ENCODE measurements at places on chromosomes 4 and X.

DNA sequence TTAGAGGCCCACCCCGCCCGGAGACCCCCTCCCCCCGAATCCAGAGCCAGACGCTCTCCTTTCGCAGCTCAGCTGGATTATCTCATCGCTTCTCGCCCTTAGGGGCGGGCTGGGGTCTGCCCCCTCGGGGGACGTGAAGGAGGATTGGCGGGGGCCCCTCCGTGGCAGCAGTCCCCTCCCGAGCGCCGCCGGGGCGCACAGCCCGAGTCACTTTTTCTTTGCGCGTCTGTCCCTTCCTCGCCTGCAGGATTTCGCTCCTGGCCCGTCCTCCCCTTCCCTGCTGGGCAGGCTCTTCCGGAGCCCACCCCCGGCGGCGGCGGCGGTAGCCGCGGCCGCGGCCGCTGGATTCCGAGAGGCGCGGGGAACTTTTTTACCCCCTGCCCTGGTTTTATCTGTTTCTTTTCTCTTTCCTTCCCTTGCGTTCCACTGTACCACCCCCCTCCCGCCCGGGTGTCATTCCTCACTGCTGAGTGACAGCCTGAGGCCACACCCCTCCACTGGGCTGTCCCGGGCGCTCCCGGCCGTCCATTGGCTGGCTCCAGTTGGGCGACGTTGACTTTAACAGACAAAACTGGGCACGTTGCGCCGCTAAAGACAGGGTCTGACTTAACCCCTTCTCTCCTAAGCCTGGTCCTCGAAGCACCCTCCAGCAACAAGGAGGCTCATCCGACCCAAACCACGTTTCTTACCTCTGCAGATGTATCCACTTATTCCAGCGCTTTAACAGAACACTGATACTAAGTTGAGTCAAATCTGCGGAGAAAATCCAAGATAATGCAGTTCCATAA, 492 bp upstream of the NKX3-2 start:
- peak; percentile 11 for DNase-seq

DNA sequence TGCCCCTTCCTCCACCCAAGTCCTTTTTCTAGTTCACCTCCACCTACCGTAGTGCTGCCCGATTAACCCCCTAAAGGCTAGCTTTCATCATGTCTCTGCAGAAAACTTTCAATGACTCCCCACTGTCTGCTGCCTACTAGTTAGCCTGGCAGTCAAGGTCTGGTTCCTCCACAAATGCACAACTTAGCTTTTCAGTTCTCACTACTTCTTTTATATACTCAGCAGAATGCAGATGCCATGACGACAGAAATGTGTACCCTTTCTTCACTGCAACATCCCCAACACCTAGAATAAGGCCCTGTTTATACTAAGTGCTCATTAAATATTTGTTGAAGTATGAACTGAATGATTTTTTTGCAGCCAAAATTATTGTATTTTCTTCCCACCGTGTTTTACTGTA, 30.9 kb upstream of the RASGEF1B start:
- no peak for DNase-seq

DNA sequence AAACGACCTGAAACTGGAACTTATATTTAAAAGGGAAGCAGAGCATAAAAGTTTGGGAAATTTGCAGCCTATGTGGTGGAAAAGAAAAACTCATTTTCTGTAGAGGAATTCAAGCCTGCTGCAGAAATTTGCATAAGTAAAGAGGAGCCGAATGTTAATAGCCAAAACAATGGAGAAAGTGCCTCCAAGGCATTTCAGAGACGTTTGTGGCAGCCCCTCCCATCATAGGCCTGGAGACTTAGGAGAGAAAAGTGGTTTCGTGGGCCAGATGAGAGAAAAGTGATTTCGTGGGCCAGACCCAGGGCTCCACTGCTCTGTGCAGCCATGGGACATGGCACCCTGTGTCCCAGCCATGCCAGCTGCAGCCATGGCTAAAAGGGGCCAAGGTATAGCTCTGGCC, 361.9 kb downstream of the PCDH19 start:
- DNase-seq = no peak

- DNase-seq = no peak
These were observed 69.0 kb upstream of the HDAC8 start for GRCh38 chrX:72641611-72642010.

- no peak for DNase-seq
These were observed 49.9 kb downstream of the FAM114A1 start for GRCh38 chr4:38917481-38918025.

DNA sequence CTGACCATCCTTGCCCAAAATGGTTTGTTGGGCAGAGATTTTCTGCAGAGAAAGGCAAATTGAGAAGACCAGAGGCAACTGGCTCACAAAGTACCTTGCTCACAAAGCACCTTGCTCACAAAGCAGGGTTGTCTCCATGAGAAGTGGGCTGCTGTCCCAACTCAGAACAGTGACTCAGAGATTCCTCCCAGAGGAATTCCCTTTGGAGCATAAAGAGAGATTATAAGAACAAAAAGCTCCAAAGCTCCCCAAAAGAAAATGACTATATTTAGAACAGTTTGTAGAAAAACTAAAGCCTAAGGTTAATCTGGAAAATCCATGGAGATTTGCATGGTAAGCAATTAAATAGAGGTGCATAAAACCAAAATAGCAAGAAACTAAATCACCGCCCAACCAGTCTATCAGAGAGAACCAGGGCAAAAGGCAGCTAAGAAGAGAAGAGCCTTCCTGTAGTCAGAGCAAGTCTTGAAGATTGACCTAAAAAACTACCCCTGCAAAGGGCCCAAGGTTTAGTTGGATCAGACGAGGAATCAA, 731.4 kb downstream of the FAT4 start:
- DNase-seq = no peak

DNA sequence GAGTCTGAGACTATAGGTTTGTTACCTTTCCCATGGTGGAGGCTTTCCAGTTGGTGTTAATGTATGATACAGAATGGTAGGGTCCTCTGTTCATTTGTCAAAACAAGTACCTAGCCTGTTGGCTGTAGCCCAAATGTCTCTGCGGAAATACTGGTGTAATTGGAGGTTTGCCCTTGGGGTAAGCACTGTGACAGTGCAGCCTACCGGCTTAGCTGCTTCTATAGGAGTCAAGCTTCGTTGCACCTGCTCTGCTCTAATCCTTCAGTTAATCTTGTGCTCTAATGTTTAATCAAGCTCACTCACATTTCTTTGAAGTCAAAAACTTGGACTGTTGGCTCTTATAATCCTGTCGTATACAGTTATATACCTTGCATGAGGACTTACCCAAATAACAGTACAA, 203.4 kb downstream of the CCNG2 start:
- no peak for DNase-seq

- DNase-seq = peak; percentile 98
These were observed at the start of gene FAM193A for GRCh38 chr4:2536193-2537010. FAM193A (plus strand) TSS chr4:2536647; CDS start chr4:2536916, 269 bp downstream.

GRCh38 chr4:180280726-180281297, 1962.4 kb upstream of the TENM3 start:
- DNase-seq = no peak

- DNase-seq = no peak
These were observed 122.8 kb downstream of the RBMX2 start for GRCh38 chrX:130524476-130525194.

DNA sequence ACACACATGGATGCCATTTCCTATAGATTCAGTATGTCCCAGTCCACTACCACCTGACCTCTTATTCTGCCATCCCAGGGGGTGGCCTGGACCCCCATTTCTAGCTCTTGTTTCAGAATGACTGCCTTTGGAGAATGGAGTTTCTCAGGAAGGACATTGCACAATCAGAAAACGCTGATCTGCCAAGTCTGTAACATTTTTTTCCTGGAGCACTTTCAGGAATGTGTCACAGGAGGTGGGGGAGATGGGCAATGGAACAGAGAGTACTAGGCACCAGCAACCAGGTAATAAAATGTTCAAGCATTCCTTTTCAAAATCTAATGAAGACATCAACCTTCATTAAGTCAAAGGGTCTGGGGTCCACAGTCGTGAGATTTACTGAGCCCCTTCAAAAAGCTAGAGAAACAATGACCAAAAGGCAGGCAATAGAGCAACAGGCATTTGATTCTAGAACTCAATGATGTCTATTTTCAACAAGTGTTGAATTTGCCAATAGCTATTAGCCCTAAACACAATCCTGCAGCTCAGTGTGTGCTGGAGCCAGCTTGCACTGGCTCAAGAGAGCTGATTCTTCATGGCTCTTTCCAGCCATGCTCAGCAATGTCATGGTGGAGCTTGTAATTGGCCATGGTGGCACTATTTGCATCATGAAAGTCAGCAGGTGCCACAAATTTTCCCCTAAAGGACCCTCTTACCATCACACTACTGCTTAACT, 87.1 kb downstream of the KDR start:
- DNase-seq = no peak

DNA sequence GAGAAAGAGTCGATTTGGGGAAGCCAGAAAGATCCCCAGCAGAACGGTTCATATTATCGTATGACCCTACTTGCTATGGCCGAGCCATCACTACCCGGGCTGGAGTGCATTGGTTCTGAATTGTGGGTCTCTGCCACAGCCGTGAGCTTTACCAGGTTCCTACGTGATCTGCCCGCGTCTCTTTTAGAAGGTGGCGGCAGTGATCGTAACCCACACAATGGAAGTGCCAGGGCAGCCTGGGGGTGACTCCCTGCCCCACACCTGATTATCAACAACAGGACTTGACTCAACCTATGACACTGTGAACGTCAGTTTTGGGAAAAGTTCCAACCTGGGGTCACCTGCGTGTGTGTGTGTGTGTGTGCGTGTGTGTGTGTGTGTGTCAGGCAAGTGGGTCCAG, 90.8 kb downstream of the SHOX start:
- DNase-seq = no peak

- no peak for DNase-seq
These were observed 10.6 kb upstream of the BCOR start for GRCh38 chrX:40108162-40108958.

- no peak for DNase-seq
These were observed 39.5 kb downstream of the EFNB1 start for GRCh38 chrX:68868316-68868715.

- DNase-seq = no peak
These were observed 1165.0 kb upstream of the TENM3 start for GRCh38 chr4:181078196-181078595.

DNA sequence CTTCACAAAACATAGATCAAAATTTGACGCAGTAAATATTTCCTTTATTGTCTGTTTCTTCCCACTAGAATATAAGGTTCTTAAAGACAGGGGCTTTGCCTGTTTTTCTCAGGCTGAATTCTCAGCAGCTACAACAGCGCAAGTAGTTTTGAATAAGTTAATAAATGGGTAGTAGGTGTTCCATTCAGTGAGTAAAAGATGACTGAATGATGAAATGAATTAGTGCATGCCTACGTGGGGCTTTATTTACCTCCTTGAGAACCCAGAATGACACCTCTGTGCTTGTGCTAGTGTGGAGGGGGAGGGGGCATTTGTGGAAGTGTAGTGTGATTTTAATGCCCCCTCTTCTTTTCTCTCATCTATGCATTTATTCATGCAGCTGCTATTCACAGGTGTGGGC, 278.9 kb downstream of the FBXW7 start:
- no peak for DNase-seq

GRCh38 chrX:14505648-14506047, 23.7 kb upstream of the GLRA2 start:
- DNase-seq = no peak

- DNase-seq = no peak
These were observed 779 bp downstream of the GABRQ start for GRCh38 chrX:152638443-152638904.

DNA sequence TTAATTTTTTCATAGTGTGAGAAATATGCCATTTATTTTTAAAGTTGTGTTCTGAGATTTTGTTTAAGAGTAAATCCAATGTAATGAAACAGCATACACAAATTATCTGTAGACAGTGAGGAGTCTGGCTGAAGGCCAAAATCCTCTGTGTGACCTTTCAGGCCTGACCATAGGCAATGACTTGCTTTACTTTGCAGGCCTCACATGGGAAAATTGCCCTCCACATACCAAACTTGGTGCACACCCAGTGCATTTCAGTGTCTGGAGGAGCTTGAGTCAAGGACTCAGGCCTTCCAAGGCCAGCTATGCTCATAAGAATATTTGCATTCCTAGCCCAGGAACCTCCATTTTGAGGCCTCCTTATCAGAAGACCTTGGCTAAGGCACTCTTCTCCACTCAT, 430.1 kb downstream of the GABRG1 start:
- no peak for DNase-seq

GRCh38 chrX:68634649-68635227, 12.7 kb upstream of the STARD8 start:
- DNase-seq = no peak

DNA sequence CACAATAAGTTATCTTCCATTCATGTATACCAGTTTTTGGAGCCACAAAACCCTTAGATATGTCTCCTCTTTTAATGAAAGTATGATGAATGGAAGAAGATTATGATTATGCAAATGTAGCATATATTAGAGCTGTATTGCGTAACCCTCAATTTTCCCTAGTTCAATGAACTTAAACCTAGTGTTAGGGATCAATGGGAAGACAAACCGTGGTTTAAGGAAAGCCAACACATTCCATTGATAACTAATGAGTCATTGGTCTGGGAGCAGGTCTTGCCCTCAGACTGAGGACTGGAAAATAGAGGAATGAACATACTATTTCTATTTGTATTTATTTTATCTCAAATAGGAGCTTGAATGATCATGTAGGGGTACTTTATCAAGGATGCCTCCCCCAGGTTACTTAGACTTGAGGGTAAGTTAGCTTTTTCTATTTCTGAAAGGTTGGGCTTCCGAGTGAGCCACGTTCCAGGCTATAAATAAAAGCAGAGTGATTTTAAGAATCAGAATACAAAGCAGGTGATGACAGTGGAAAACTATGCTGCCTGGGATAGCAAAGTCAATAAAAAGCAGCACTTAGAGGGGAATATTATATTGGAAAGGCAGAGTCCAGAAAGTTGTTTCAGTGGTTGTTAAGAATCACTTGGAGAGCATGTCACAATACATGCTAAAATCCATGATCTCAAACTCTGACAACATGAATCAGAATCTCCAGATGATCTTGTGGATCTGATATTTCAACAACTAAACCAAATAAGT, 356.0 kb downstream of the ADAM29 start:
- no peak for DNase-seq

DNA sequence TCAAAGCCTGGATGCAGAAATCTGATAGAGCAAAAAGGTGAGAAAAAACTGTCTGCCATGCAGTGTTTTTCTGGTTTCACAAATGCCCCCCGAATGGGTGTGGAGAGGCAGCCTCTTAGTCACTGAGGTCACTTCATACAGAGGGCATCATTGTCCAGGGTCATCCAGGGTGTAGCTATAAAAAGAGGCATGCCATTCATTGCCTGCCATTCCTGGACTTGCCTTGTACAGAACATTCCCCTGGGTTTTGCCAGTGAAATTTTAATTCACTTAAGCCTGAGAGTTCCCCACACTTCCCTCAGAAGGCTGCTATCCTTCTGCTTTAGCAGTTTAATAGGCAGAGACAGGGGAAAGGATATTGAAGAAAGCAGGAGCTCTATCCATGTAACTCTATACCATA, 230.3 kb downstream of the UNC5C start:
- no peak for DNase-seq

- no peak for DNase-seq
These were observed 28.2 kb downstream of the NELFA start for GRCh38 chr4:1980561-1981041.

- DNase-seq = no peak
These were observed 2.4 kb upstream of the SNX12 start for GRCh38 chrX:71070531-71070930.
